ENCODE measurements at places on chromosomes 6 and 20.

DNA sequence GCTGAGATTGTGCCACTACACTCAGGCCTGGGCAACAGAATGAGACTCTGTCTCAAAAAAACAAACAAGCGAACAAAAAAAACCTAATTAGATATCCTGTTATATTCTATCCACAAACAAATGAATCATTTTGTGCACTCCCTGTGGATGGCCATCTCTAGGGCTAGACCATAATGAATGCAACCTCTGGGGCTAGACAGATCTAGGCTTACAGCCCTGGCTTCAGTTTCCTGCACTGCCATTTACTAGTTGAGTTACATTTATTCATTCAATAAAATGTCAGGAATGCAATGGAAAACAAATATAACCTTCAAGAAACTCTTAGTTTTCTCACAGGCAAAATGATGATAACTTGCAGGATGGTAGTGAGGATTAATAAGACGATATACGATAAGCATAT is 6.6 kb upstream of the RNF8 start:
- DNase-seq = no peak

- DNase-seq = no peak
Observed at GRCh38 chr6:97304701-97305100, 21.7 kb upstream of the MMS22L start.

- DNase-seq = no peak
Observed at GRCh38 chr20:46150943-46151342, 32.8 kb downstream of the CD40 start.

GRCh38 chr20:37317316-37317715 is 27.9 kb downstream of the MANBAL start:
- no peak for DNase-seq

- no peak for DNase-seq
Observed at GRCh38 chr6:111711476-111711875, 105.8 kb upstream of the TRAF3IP2 start.

All from cortex of kidney (tissue), 1 donor.